ENCODE measurements at places on chromosomes 6 and 20.

GRCh38 chr20:58700121-58700821 lies 7.7 kb downstream of the NPEPL1 start:
- no peak for DNase-seq

- no peak for DNase-seq
These were observed 315.6 kb upstream of the PTCHD4 start for GRCh38 chr6:48426636-48427035.

DNA sequence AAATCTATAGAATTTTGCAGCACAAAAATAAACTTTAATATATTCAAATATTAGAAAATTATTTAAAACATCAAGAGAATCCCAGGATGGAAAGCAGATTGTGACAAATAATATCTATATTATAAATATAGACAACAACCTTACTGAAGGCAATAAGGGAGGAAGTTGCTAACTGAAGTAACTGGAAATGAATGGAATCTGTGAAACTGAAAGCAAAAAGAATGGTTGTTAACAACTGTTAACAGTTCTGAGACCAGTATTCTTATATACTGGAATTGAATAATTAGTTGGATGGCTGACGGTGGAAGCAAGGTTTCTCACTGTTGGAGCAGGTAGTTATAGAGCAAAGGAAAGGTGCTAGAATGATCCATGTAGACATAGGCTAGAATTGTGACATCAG lies 220.4 kb downstream of the PLCB1 start:
- DNase-seq, result no peak

- no peak for DNase-seq
These were observed 102.4 kb downstream of the PRDM13 start for GRCh38 chr6:99709062-99709461.

GRCh38 chr20:8744228-8744844 lies 324.6 kb upstream of the PLCB4 start:
- DNase-seq, result no peak

DNA sequence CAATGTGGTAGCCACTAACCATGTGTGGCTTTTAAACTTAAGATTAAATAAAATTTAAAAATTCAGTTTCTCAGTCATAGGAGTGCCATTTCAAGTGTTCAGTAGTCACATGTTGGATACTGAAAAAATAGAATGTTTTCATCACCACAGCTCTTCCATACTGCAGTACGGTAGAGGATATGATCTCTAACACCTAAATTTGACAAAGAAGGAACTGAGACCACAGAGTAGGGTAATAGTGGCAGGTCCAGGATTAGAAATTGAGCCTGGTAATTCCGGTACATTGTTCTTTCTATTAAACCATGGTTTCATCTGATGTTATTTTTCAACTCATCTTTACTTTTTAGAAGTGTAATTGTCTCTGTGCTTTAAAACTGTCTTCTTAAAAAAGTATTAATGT lies 104.0 kb downstream of the CD2AP start:
- DNase-seq, result no peak

- DNase-seq, result no peak
These were observed 83.8 kb upstream of the SUPT3H start for GRCh38 chr6:45461486-45461885.

DNA sequence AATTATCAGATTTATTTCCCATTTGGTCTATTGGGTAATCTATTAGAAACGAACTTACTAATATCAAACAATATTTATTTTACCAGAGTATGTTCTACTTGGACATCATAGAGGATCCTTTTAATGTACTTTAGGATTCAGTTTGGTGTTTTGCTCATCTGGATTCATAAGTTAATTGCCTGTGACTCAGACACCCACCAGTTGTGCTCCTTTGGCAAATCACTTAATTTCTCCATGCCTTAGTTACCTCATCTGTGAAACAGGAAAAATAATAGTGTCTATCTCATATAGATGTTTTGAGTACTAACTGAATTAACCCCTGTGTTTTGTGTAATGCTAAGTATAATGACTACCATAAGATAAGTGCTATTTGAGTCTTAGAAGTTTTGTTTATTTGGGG lies 292.1 kb downstream of the LAMA2 start:
- no peak for DNase-seq

- DNase-seq, result no peak
These were observed 140.3 kb downstream of the SMOC2 start for GRCh38 chr6:168581236-168581635.

GRCh38 chr6:71292001-71292400 lies 3.4 kb downstream of the OGFRL1 start:
- no peak for DNase-seq

- no peak for DNase-seq
These were observed 11.3 kb downstream of the CARMIL1 start for GRCh38 chr6:25290306-25291060.

- no peak for DNase-seq
These were observed 7.0 kb downstream of the MICAL1 start for GRCh38 chr6:109448615-109449014.

GRCh38 chr6:133512410-133513016 lies 271.4 kb downstream of the EYA4 start:
- no peak for DNase-seq

DNA sequence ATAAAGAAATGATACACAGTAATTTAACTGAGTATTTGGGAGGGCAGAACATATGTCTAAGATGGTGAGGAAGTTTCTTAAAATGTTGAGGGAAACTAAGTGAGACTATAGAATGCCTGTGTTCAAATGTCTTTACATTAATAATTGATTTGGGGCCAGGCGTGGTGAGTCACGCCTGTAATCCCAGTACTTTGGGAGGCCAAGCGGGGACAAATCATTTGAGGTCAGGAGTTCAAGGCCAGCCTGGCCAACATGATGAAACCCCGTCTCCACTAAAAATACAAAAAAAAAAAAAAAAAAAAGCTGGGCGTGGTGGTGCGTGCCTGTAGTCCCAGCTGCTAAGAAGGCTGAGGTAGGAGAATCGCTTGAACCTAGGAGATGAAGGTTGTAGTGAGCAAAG lies 66.7 kb downstream of the THEMIS start:
- DNase-seq, result no peak
